ENCODE measurements at places on chromosomes 7 and 10.

GRCh38 chr7:26265065-26265464 is 26.6 kb upstream of the SNX10 start:
- no peak for DNase-seq

DNA sequence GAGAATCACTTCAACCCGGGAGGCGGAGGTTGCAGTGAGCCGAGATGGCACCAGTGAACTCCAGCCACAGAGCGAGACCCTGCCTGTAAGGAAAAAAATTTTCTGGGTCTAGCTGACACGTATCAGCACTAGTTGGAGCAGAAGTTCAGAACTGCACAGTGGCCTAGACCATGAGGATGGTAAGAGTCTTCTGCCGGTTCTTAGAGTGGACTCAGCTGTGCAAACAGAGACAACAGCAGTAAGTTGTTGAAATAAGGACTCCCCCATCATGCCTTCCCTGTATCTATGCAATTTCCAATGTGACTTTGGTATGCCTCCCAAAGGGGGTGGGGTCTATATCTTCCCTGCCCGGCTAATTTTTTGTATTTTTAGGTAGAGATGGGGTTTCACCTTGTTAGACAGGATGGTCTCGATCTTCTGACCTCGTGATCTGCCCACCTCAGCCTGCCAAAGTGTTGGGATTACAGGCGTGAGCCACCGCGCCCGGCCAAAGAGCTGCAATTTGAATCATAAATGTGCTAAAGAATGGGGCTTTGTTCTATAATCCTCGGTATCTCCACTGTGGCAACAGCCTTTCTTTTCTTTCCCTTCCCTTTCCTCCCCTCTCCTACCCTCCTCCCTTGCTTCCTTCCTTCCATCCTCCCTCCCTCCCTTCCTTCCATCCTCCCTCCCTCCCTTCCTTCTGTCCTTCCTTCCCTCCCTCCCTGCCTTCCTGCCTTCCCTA is 14.5 kb upstream of the RNF216 start:
- no peak for DNase-seq

DNA sequence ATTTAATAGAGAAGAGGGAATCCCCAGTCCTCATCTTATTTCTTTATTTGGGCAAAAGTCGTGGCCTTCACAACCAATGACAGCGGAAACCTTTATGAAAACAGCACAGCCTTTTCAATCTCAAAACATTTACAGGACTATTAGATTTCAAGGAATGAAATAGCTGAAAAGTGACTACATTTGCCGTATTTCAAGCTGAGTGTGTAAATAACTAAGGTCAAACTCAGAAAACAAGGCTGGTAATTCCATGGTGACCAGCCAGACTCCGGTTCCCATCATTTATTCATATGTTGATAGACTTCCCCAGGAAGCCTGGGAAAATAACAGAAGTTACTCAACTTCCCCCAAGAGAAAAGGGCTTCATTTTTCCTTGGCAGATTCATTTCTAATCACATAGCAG is 457.3 kb upstream of the NFE2L3 start:
- no peak for DNase-seq

GRCh38 chr7:139629392-139630082 is 106.1 kb downstream of the CLEC2L start:
- DNase-seq, result no peak

GRCh38 chr7:149768931-149769330 is 4.5 kb downstream of the ZNF467 start:
- DNase-seq, result no peak

DNA sequence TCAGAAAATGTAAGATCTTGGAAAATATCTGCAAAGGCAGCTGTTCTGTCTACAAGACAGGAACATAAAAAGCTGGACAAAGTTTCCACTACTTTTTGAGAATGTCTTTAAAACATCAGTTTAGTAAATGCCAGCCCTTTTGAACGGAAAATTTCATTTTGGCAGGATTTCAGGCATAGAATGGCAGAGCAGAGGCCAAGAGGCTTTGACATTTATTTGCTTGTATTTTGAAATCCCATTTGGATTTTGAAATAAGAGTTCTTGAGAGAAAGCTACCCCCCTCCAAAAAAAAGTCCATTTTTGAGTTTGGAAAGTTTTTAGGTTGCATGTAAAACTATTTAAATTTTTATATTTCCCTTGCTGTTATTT is 3.1 kb upstream of the ETV1 start:
- DNase-seq, result peak; percentile 48

GRCh38 chr10:104659809-104660208 is 18.7 kb downstream of the SORCS3 start:
- no peak for DNase-seq

- DNase-seq, result no peak
Observed at GRCh38 chr7:133805426-133805825, 321.7 kb upstream of the LRGUK start.

DNA sequence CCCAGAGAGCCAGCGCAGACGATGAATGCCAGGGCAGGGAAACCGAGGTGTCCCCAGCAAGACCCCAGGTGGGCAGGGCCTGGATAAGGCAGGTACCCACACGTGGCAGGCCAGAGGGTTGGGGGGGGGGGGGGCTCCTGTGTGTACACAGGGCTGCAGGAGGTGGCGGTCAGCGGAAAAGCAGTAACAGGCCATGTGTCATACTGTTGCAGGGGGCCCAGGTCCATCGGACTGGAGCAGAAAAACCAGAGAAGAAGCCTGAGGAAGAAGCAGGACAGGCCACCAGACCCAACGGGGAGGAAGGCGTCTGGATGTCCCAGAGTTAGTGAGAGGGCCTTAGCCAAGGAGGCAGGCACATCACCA is 116.3 kb downstream of the MAD1L1 start:
- no peak for DNase-seq

DNA sequence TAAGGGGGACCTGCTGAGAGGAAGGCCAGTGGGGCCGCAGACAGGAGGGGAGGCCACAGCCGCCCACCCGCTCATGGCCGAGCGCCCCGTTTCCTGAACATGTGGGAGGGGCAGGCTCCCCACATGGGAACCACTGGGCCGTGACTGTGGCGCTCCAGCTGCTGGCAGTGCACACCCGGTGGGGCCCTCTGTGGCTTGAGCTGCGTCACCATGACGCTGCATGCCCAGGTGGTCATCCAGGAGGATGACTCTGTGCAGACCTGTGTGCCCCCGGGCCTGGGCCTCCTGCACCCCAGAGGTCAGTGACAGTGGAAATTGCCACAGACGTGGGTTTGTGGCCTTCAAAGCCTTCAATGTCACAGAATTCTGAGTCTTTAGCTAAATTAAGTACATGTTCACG is 85.1 kb downstream of the MGMT start:
- DNase-seq, result no peak

GRCh38 chr7:50497968-50498367 is 47.8 kb upstream of the FIGNL1 start:
- no peak for DNase-seq

GRCh38 chr10:4217653-4218052 is 432.6 kb upstream of the KLF6 start:
- DNase-seq, result no peak

GRCh38 chr7:114504586-114504985 is 90.0 kb downstream of the FOXP2 start:
- no peak for DNase-seq

GRCh38 chr7:137492889-137493288 is 149.4 kb upstream of the PTN start:
- DNase-seq, result no peak

- DNase-seq, result no peak
Observed at GRCh38 chr10:17025444-17026295, 103.9 kb downstream of the CUBN start.

DNA sequence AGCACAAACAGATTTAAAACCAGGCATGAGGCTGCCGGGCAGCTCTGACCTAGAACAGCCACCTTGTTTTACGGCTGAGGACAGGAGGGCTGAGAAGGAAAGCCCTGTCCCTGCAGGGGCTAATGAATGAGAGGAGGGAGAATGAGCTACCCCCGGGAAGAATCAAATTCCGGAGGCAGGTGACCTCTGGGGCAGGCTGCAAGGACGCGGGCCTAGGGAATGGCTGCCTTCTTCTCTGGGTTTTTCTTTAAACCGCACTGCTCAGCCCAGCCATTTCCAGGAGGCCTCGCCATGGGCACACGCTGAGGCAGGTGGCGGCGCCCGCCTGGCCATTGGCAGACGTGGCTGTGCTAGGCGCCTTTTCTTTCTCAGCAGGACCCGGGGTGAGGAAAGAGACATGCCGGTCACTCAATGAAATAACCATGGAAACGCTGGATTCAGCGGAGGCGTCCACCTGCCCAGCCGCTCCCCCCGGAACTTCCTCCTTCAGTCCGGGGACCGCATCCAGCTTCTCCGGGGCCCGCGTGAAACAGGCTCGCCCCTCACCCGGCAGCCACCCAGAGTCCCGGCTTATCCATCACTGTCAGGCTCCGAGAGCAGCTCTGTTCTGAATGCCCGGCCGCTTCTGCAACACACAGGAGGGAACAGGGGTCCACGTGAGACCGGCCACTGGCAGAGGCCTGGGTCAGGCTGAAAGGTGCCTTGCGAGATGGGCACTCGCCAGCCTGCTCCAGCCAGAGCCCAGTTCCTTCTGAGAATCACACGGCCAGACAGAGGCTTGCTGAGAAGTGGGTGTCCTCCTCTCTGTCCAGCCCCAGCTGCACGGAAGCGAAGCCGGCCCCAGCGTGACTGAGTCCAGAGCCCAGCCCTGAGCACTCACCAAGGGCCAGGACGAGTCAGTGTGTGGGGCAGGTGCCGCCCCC is 82.1 kb downstream of the PDGFA start:
- DNase-seq, result no peak

DNA sequence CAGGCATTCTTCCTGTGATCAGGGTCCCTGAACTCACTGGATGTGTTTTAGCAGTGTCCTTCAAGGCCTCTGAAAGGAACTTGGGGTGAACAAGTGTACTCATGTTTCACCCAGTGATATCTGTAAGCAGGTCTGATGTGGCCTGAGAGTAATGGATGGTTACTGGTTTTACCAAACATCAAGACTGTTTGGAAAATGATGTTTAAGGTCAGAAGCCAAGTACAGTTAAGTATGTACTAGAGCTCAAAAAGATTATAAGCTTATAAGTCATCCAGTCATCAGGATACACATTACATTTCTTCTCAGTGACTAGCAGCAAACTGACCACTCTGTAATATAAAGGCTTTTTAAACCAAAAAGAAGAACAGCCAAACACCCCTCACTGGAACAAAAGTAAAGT is 79.8 kb upstream of the PTN start:
- no peak for DNase-seq

DNA sequence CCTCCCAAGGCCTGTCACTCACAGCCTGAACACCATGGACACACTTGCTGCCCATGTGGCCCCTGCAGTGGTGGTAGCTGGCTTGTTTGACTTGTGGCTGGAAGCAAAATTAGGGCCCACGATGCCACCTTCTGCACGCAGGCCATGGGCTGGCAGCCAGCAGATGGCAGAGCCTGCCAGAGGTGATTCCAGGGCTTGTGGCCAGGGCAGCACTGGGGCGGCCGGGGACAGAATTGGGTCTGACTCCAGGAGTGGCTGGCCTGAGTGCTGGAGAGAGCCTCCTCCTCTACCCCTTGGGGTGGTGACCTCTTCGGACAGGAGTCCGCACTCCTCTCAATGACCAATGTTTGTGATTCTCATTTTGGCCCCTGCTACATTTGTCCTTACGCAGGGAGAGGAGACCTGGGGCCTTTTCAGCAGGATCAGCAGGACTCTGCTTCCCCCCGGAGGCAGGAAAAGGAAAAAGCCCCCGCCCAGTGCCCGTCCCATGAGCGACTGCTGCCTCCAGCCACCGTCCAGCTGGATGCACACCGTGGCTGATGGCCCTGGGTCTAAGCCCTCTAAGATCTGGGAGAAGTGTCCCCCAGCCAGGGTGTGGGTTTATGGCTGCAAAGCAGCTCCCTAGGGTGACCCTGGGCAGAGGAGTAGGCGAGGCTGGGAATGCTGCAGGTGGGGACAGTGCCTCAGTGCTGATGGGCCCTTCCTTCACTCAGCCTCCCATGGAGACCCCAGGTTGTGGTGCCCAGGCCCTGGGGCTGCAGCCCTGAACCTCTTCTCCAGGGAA is 26.5 kb downstream of the DNAJB12 start:
- DNase-seq, result no peak

- peak; percentile 57 for DNase-seq
Observed at GRCh38 chr10:97851341-97852001, 1.8 kb downstream of the GOLGA7B start.

DNA sequence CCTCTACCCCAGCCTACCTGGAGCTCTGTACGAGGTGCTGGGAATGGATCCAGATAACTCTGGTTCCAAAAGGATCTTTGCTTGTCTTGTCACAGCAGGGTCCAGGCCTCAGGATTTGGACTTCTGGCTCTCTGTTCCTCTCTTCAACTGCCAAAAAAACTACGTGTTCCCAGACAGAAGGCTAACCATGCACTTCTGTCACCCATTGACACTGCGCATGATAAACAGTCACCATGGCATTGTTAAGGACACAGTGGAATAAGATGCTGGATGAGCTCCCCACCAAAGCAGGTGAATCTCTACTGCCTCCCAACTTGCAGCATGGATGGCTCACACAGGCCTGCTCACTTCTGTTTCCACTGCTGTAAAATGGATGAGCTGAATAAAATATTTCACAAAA is 637.9 kb downstream of the TNS3 start:
- DNase-seq, result no peak

Data from NCI-H446 treated with DMSO at 0.1 percent for 48 hours (cell line).